ENCODE measurements at places on chromosomes 2 and 18. TPM values are rescaled to one million over a fixed set of nuclear protein-coding genes. Genes with fewer than 3 reads are reported as not detected.

Gene CAPN13
- total RNA-seq, result 0.27 TPM

Gene SKOR2
- total RNA-seq, result not detected

Gene ZNF407
- 2.4 TPM for total RNA-seq

Gene HOXD9
- 1.8 TPM for total RNA-seq

Gene HOXD13
- 0.24 TPM for total RNA-seq

Gene TSPYL6
- not detected for total RNA-seq

Gene CFAP221
- 0.40 TPM for total RNA-seq

Gene SCG2
- 1.2 TPM for total RNA-seq

Gene NTSR2
- not detected for total RNA-seq

Gene COL3A1
- 0.28 TPM for total RNA-seq

Gene MTIF2
- total RNA-seq, result 50.7 TPM

Gene ACOXL
- total RNA-seq, result not detected

Gene GPR35
- total RNA-seq, result 1.1 TPM

Gene ALK
- total RNA-seq, result not detected

Gene NRP2
- total RNA-seq, result 157 TPM

Gene SIX3
- total RNA-seq, result 1.6 TPM

Gene BMP10
- total RNA-seq, result not detected

Gene GCKR
- total RNA-seq, result 0.41 TPM

Gene PHLPP1
- total RNA-seq, result 8.3 TPM

Gene HMSD
- total RNA-seq, result 4.2 TPM

Gene TUBA3E
- 0.78 TPM for total RNA-seq

Gene RIT2
- not detected for total RNA-seq

Gene CFAP65
- 0.11 TPM for total RNA-seq

Gene MAP3K19
- total RNA-seq, result not detected

Gene GPAT2
- not detected for total RNA-seq

Gene FZD7
- total RNA-seq, result 7.3 TPM

Gene IL1R2
- 0.63 TPM for total RNA-seq

Gene TEKT4
- total RNA-seq, result not detected

Gene NAT8
- not detected for total RNA-seq

Gene ACVR1C
- 0.08 TPM for total RNA-seq

Gene LYPD1
- 12.0 TPM for total RNA-seq

Gene FHOD3
- 2.3 TPM for total RNA-seq

Gene UGT1A8
- not detected for total RNA-seq

Gene IHH
- 0.47 TPM for total RNA-seq
